ENCODE measurements at places on chromosomes 3 and 15.

DNA sequence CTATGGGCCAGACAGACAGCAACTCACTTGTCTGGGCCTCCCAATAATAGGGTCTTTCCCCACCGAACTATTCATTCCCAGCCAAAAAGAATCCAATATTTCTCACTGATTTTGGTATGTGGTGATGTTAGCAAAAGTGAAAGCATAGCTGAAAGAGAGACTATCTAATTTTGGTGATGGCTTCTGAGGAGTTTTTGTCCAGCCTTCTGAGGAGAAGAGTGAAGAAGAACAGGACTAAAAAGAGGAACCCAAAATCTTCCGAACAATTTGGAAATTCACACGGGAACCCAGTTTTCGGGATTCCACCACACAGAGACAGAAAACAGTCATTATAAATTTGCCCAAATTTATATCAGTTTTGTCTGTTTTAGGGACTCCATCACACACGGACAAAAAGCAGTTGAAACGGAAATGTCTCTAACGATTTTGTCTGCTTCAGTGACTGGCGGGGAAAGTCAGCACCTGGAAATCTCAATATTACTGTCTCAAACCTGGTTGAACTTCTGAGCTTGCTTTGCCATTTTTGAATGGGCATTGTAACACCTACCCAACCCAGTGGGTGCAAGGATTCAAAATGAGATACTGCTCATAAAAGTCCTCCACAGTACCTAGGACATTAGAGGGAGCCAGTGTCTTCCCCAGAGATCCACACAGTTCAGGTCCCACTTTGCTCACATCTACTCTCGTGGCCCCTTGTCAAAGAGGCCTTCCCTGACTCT lies 9.1 kb downstream of the CD80 start:
- DNase-seq = no peak

GRCh38 chr3:120473896-120474675 lies 23.3 kb upstream of the FSTL1 start:
- DNase-seq = no peak

DNA sequence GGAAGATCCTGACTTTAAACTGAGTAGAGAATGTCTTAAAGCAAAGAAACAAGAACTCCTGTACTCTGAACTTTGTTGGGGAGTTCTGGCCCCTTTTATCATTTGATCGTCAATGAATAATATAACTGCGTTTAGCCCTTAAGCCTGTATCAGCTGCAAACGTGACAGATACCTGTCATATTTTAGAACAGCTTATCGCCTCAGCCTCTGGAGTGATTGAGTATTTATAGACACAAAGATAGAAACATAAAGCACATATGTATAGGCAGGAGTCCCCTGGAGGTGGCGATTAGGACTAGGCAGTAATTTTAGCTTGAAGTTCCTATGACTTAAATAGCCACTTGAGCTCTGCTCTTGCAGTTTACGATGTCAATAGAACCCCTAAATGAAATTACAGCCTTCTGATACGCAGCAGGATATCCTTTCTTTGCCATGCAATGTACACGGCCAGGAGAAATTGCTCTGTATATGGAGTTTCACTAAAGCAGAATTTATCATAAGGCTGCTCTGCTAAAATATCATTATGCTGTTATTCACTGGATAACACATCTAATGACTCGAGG lies 321.8 kb downstream of the TIGIT start:
- no peak for DNase-seq

GRCh38 chr3:107600780-107601179 lies 78.0 kb downstream of the BBX start:
- no peak for DNase-seq

DNA sequence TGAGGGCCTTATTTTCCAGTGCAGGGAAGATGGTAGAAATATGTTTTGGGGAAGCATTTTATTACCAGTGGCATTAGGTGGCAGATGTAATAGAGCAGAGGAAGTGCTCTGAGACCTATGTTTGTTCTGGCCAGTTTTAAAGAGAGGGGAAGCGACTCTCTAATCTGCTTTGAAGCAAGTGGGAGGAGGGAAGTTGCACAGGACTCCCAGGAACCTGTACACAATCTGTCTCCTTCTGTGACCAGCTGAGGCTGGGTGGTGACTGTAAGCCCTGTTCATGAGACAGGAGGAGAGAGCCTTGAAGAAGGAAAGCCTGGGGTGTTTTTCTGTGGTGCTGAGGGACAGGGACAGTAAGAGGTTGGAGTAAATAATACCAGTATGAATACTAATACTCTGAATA lies 60.5 kb downstream of the LPP start:
- DNase-seq = no peak

GRCh38 chr15:27646531-27646930 lies 452.6 kb downstream of the OCA2 start:
- no peak for DNase-seq

GRCh38 chr15:31499953-31500765 lies 173.5 kb downstream of the KLF13 start:
- peak; percentile 52 for DNase-seq

DNA sequence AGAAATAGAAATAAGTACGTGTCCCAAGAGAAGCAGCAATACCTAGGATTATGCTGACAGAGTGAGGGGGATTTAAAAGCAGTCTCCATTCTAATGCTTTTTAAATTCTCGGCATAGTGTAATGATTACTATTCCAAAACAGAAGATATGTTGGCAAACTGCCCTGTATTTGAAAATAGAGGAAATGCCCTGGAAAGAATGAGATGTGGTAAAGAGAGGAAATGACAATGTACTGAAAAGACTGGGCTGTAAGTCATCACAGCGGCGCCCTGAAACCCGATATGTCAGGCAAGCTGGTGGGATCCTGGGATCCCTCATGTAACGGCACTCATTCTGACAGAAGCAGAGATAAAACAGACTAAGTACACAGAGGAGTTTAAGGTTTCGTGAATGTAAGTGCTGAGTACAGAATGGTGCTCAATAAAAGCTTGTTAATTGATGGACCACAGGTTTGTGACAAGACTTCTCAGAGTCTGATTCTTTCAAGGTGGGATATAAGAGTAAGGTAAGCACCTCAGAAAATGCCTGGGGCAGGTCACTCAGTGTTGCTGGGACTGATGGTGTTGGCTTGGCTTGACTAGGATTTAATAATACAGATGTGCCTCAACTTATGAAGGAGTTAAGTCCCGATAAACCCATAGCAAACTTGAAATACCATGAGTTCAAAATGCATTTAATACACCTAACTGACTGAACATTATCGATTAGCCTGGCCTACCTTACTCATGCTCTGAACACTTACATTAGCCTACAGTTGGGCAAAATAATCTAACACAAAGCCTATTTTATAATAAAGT lies 91.4 kb downstream of the NFKBIZ start:
- DNase-seq = no peak

DNA sequence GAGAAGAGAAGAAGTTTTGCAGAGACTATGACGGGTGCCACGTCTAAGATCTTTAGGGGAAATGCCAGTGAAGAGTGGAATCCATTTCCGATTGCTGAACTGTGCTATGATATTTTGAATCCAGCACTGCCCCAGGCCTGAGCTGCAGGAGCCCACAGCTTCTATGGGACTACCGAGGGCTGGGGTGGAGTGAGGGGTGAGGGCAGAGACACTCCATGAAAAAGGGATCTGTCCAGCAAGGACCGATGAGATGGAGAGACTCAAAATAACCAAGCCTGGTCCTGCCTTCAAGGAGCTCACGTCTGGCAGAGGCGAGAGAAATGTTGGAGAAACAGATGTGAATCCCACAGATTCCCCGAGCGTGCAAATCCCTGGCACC lies 79.8 kb upstream of the MEF2A start:
- no peak for DNase-seq

DNA sequence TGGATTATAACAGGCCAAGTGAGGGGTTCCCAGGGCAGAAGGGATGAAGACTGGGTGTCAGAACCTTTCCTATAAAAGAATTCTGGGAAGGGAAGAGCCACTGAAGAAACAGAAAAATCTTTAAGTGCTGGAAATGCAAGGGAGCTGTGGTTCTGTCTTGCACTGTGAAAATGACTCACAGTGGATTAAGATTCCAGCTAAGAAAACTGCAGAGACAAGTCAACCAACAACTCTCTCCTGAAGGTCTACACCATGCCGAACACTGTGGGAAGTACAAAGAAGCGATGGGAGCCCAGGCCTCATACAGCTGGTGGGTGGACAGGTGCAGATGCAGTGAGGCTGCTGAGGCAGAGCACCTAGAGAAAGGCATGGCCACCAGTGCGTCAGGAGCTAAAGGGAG lies 27.7 kb downstream of the ZDHHC3 start:
- DNase-seq = no peak

- no peak for DNase-seq
These were observed 1237.5 kb downstream of the ZPLD1 start for GRCh38 chr3:103672346-103672745.

DNA sequence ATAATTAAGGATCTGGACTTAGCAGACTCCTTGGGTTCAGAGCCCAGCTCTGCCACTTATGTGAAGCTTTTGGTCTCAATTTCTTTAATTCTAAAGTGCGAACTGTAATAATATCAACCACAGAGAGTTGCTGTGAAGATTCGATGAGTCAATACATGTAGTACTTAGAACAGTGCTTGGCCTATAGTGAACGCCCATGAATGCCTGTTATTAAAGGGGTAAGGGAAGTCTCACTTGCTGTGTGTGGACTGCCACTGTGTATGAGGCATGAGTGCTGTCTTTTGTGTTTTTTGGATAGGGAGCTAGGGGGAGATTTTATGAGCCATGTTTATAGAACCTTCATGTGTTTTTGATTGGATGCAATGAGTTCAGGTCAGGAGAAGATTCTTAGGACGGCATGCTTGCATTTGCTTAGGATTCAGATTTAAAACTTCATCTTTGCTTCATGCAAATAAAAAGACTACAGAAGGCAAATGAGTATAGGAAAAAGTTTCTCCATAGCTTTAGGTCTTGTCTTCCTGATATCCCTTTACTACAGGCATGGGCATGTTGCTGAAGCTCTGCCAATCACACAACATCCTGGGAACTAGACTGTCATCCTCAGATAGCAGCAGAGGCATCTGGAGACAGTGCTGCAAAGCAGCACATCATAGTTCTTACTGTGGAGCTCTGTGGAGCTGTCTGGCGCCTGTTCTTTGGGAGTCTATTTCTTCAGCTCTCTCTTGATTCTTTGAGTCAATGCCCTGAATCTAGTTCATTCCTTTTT lies 50.0 kb downstream of the PLS1 start:
- no peak for DNase-seq

GRCh38 chr3:58167431-58168351 lies 43.1 kb downstream of the DNASE1L3 start:
- DNase-seq = no peak

DNA sequence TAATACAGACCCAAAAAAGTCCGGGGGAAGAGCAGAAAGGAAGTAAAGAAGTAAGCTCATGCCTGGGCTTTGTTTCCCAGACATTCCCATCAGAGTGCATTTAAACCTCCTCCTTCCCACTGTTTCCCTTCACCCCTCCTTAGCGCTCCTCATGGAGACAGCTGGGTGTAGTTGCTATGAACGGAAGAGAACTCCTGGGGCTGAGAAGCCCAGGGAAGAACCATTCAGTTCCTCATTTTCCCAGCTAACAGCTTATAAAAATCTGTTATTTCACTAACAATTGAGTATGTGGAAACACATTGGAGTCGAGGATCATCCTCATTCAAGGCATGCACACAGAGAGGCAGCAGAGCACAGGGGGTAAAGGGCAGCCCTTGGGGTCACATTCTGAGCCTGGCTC lies 299.3 kb downstream of the SHQ1 start:
- no peak for DNase-seq

- no peak for DNase-seq
These were observed 18.8 kb upstream of the CELF6 start for GRCh38 chr15:72338617-72339321.

- DNase-seq = no peak
These were observed 746 bp upstream of the CD80 start for GRCh38 chr3:119560160-119560559.

- peak; percentile 70 for DNase-seq
These were observed 12.0 kb downstream of the SLCO3A1 start for GRCh38 chr15:91865486-91865885.

DNA sequence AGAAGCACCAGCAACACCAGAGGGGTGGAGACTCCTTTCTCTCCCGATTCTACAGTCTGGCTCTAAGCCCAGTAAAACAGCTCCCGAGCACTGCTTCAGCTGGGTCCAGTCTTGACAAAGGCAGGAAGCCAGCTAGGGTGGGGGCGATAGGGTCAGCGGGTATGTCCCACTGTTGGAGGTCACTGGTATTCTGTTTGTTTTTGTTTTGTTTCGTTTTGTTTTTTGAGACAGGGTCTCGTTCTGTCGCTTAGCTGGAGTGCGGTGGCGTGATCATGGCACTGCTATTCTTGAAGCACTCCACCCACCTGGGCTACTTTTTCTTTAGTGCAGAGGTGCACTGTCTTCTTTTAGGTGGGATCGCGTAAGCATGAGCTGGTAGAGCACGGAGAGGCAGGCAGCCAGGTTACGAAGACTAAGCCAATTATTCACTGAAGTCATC lies 16.3 kb downstream of the GCSAM start:
- no peak for DNase-seq

GRCh38 chr3:82128271-82128670 lies 366.8 kb upstream of the GBE1 start:
- DNase-seq = no peak

DNA sequence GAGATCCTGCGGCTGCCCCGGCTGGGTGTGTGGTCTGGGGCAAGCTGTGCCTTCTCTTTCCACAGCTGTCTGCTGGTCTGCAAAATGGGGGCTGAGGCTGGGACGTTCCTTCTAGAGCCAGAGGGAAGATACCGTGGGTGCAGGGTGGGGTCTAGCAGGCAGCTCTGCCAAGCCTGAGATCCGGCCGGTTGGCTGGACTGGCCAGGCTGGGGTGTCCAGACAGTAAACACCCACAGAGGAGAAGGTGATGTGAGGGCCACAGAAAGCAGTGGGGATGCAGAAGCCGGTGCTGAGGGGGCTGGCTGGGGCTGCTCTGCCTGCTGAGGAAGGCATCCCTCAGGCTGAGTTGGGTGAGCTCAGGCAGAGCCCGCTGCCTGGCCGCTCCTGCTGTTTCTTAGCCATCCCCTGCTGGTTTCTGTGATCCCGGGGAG lies 46.1 kb downstream of the FBLN2 start:
- no peak for DNase-seq

- no peak for DNase-seq
These were observed 82.5 kb downstream of the RFTN1 start for GRCh38 chr3:16430717-16431630.

- DNase-seq = no peak
These were observed 54.3 kb downstream of the ATP2C1 start for GRCh38 chr3:130948001-130948773.

- DNase-seq = no peak
These were observed 1.4 kb downstream of the PPP2R3A start for GRCh38 chr3:135966962-135967274.

GRCh38 chr15:72818632-72819031 lies 35.1 kb upstream of the ADPGK start:
- DNase-seq = peak; percentile 8

DNA sequence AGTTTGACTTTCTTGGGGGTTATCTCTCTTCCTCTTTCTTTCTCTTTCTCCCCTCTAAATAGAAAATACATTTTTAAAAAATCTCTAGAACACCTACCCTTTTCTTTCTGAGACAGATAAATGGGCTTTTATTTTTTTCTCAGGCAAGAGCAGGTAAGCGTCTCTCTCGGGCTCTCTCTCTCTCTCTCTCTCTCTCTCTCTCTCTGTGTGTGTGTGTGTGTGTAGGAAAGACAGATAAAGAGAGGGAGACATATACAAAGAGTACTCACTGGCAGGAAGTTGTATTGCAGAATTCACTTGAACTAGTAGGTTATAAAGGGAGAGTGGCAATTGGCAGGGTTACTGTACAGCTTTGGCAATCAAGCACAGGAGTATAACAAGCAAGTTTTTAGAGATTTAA lies 118.1 kb upstream of the LSAMP start:
- DNase-seq = no peak

GRCh38 chr3:98733053-98733811 lies 29.9 kb upstream of the ST3GAL6 start:
- DNase-seq = no peak

- no peak for DNase-seq
These were observed 50.3 kb upstream of the ACAN start for GRCh38 chr15:88752951-88753350.
